ENCODE measurements at places on chromosomes 16 and 17. TPM values are rescaled to one million over a fixed set of nuclear protein-coding genes. Genes with fewer than 3 reads are reported as not detected.

Gene NUP88
- total RNA-seq: 144 TPM

Gene APOH
- total RNA-seq: not detected

Gene ALOX12
- total RNA-seq: not detected

Gene SSTR5
- not detected for total RNA-seq

Gene TEKT5
- not detected for total RNA-seq

Gene SOST
- total RNA-seq: not detected

Gene SYNRG
- total RNA-seq: 42.3 TPM

Gene WNK4
- 0.55 TPM for total RNA-seq

Gene NPIPA2
- total RNA-seq: 1.4 TPM

Gene RNU2-1
- total RNA-seq: 3,357 TPM

Gene C16orf96
- total RNA-seq: 0.11 TPM

Gene ASGR1
- 0.46 TPM for total RNA-seq

Gene KRTAP9-8
- total RNA-seq: not detected

GRCh38 chr17:76050538-76051467 is 21.5 kb downstream of the SRP68 start:
- peaks cover 55% of the 10 kb centered on the region for H3K36me3 ChIP-seq
- H3K4me3 ChIP-seq: no peak overlapping the region
- H3K27ac ChIP-seq: no peak overlapping the region
- no peaks in the 10 kb centered on the region for H3K27me3 ChIP-seq
- no peaks in the 10 kb centered on the region for H3K4me1 ChIP-seq
- no peak for DNase-seq

DNA sequence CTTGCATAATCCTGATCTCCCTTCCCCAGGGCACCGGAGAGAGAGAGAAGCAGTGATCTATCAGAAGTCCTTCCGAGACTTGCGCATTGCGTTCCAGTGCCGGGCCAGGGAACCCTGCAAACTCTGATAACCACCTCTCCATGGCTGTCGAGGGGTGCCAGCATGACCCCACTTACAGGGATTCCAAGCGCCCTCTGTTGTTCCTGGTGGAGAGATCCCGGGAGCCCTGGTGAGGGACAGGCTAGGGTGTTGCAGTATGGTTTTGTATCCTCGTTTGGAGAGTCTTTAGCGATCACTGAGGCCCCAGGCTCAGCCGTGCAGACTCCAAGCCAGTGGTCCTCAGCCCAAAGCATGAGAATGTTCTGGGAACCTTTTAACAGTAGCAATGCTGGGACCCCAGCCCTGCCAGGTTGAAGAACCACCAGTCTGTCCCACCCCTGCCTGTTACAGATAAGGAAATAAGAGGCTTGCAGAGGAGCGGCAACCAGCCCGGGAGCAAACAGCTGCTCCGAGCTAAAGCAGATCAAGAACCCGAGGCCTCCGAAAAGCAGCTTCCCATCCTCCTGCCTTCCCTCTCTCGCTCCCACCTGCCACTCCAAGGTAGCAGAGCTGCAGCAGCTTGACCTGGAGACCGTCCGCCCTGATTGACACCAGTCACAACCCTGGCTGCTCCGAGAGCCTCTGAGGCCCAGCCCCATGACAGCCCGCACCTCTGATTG is 150.3 kb upstream of the RPL38 start:
- no peak overlapping the region for H3K27ac ChIP-seq
- H3K36me3 ChIP-seq: no peaks in the 10 kb centered on the region
- H3K27me3 ChIP-seq: no peaks in the 10 kb centered on the region
- DNase-seq: no peak
- H3K4me1 ChIP-seq: no peaks in the 10 kb centered on the region

DNA sequence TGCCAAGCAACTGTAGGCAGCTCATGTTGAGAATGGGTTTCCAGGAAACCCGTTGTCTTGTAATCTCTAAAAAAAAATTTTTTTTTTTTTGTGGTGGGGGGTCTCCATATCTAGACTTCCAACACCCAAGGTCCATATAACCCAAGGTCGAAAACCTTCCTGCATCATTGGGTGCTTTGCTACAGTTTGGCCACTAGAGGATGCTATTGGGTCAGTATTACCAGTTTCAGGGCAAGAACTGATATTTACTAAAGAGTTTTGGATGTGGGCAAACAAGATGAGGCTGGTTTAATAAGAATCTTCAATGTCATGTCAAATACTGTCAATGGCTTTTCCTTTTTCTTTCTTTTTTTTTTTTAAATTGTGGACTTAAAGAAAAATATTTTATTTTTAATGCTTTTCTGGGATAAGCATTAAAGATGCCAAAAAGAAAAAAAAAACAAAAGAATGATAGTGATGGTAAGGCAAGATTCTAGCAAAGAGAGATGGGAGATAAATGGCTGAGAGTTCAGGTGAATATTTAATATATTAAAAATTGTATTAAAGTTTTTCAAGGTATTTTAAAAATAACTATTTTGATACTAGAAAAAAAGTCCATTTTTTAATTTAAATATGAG is 62.2 kb downstream of the DHRS7C start:
- no peak for DNase-seq
- no peaks in the 10 kb centered on the region for H3K36me3 ChIP-seq
- no peaks in the 10 kb centered on the region for H3K4me1 ChIP-seq
- H3K27me3 ChIP-seq: no peaks in the 10 kb centered on the region
- no peak overlapping the region for H3K27ac ChIP-seq

DNA sequence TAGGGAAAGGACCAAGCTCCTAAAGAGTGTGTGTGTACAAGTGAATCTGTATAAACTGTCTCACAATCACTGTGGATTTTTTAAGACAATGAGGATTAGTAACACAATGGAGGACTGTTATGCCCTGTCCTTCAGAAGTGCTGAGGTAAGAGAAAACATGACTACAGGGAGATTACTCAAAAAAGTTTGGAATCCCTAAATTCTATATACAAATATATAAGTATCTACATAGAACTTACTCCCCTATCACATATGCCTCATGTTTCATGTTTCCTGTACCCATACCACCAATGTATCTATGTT is 81.9 kb downstream of the STH start:
- peaks cover 31% of the 10 kb centered on the region for H3K4me1 ChIP-seq
- peaks cover 5% of the 10 kb centered on the region for H3K36me3 ChIP-seq
- no peaks in the 10 kb centered on the region for H3K27me3 ChIP-seq
- H3K4me3 ChIP-seq: no peak overlapping the region
- no peak overlapping the region for H3K27ac ChIP-seq
- DNase-seq: no peak

GRCh38 chr16:55955845-55956244 is 80.7 kb upstream of the CES5A start:
- no peak overlapping the region for H3K4me3 ChIP-seq
- H3K27me3 ChIP-seq: no peaks in the 10 kb centered on the region
- DNase-seq: no peak
- H3K36me3 ChIP-seq: no peaks in the 10 kb centered on the region
- no peak overlapping the region for H3K27ac ChIP-seq
- H3K4me1 ChIP-seq: no peaks in the 10 kb centered on the region

DNA sequence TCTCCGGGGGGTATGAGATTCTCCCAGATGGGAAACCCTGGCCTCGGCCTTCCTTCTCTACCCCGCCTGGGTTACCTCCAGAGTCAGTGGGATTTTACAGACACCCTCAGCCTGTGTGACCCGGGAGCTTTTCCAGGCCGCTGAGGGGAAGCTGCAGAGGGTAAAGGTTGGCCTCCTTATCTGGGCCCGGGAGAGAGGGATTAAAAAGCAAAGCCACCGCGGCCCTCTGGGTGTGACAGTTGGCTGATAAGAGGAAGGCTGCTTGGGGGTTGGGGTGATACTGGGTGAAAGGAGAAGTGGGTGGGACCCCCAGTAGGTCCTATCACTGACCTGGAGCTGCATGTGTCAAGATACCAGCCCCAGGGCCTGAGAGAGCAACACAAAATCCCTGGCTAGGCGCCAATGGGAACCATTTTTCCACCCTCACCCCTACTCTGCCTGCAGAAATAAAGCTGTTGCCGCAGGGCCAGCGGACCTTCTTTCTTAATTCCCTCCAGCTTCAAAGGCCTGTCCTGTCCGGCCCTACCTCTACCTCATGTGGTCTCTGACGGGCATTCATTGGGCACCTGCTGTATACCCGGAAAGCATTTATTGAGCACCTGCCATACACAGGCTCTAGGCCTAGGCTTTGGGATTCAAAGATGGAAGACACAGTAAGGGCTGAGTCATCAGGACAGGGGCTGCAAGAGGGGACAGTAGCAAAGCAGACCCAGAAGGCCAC is 77.6 kb upstream of the GSE1 start:
- H3K27me3 ChIP-seq: no peaks in the 10 kb centered on the region
- H3K4me3 ChIP-seq: no peak overlapping the region
- no peaks in the 10 kb centered on the region for H3K4me1 ChIP-seq
- no peaks in the 10 kb centered on the region for H3K36me3 ChIP-seq
- no peak for DNase-seq
- H3K27ac ChIP-seq: peak overlapping the region; percentile 87

DNA sequence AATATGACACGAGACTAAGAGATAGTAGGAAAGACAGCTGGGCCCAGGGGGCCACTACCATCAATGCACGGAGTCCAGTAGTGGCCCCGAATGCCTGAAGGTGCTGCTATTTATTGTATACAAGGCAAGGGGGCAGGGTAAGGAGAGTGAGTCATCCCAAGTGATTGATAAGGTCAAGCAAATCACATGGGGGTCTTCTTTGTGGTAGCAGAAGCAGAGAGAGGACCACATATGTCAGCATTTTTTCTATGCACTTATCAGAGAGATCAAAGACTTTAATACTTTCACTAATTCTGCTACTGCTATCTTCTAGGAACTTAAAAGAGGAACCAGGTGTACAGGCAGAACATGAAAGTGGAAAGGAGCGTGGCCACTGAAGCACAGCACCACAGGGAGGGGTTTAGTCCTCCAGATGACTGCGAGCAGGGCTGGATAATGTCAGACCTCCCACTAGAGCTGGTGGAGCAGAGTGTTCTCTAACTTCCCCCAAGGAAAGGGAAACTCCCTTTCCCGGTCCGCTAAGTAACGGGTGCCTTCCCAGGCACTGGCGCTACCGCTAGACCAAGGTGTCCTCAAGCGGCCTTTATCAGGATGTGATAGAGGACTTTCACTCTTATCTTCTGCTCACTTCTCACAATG is 26.4 kb upstream of the ARL4D start:
- no peaks in the 10 kb centered on the region for H3K36me3 ChIP-seq
- no peaks in the 10 kb centered on the region for H3K27me3 ChIP-seq

DNA sequence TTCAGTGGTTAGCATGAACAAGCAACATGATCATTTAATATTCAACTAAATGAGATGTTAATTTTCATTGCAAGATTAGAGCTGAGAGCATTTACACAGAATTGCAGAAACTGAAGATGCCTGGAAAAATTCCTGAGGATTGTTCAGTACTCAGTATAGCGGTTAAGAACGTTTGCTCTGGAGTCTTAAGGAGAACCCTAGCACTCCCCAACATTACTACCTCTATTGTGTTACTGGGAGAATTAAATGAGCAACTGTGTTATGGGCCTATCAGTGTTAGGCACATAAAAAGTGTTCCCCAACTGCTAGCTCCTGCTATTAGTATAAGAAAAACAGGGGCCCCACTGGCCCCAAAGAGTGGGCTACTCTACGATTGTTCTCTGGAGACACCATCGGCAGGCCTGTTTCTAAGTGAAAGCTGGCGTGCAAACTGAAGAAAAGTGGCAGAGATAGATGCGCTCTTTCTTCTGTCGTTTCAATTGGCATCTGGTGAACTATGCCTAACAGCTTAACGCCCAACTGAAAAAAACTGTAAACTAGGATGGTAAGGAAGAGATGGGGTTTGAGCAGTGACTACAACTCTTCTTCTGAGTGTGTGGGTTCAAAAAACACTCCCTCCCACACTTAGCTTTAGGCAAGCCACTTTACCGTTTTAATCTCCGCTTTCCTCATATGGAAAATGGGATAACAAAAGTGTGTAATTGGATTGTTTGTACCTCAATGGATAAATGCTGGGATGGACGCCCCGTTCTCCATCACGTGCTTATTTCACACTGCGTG is 1.3 kb downstream of the CDR2 start:
- peak overlapping the region; percentile 81 for H3K27ac ChIP-seq
- H3K36me3 ChIP-seq: no peaks in the 10 kb centered on the region
- H3K27me3 ChIP-seq: no peaks in the 10 kb centered on the region
- peak overlapping the region; percentile 79 for H3K4me3 ChIP-seq
- no peak for DNase-seq

- no peaks in the 10 kb centered on the region for H3K36me3 ChIP-seq
- DNase-seq: no peak
- H3K4me3 ChIP-seq: no peak overlapping the region
- H3K4me1 ChIP-seq: peaks cover 10% of the 10 kb centered on the region
- H3K27ac ChIP-seq: no peak overlapping the region
Observed at GRCh38 chr17:73705594-73705993, 61.3 kb upstream of the SDK2 start.

GRCh38 chr17:70905796-70906195 is 736.5 kb downstream of the KCNJ2 start:
- no peaks in the 10 kb centered on the region for H3K27me3 ChIP-seq
- H3K27ac ChIP-seq: no peak overlapping the region
- no peak overlapping the region for H3K4me3 ChIP-seq
- H3K36me3 ChIP-seq: no peaks in the 10 kb centered on the region
- no peaks in the 10 kb centered on the region for H3K4me1 ChIP-seq

- H3K4me1 ChIP-seq: no peaks in the 10 kb centered on the region
- no peak overlapping the region for H3K4me3 ChIP-seq
- no peak for DNase-seq
Observed at GRCh38 chr16:47715442-47716083, 254.4 kb downstream of the PHKB start.

DNA sequence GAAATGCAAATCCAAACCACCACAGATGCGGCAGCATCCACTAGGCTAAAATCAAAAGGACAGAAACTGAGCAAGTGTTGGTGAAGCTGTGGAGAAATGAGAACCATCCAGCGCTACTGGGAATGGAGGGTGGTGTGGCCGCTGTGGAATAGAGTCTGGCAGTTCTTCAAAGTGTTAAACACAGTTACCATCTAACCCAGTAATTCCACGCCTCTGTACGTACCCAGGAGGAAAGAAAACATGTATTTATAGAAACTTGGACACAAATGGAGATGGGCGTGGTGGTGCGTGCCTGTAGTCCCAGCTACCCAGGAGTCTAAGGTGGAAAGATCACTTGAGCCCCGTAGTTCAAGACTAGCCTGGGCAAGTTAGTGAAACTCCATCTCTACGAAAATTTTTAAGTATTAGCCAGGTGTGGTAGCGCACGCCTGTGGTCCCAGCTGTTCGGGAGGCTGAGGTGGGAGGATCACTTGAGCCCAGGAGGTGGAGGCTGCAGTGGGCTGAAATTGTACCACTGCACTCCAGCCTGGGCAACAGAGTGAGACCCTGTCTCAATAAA is 11.6 kb downstream of the SLC25A10 start:
- no peaks in the 10 kb centered on the region for H3K36me3 ChIP-seq
- no peak overlapping the region for H3K4me3 ChIP-seq
- DNase-seq: no peak
- no peaks in the 10 kb centered on the region for H3K27me3 ChIP-seq

GRCh38 chr16:65353183-65353582 is 231.3 kb upstream of the CDH11 start:
- no peaks in the 10 kb centered on the region for H3K27me3 ChIP-seq
- H3K4me1 ChIP-seq: no peaks in the 10 kb centered on the region
- H3K27ac ChIP-seq: no peak overlapping the region

- H3K4me1 ChIP-seq: no peaks in the 10 kb centered on the region
- H3K36me3 ChIP-seq: peaks cover 54% of the 10 kb centered on the region
- no peak overlapping the region for H3K4me3 ChIP-seq
- no peak for DNase-seq
Observed at GRCh38 chr17:28702752-28703150, 8.9 kb downstream of the PROCA1 start.

GRCh38 chr17:73369111-73369521 is 57.3 kb upstream of the CDC42EP4 start:
- H3K36me3 ChIP-seq: no peaks in the 10 kb centered on the region
- H3K27me3 ChIP-seq: no peaks in the 10 kb centered on the region
- no peaks in the 10 kb centered on the region for H3K4me1 ChIP-seq
- H3K27ac ChIP-seq: no peak overlapping the region
- no peak overlapping the region for H3K4me3 ChIP-seq

GRCh38 chr16:2671741-2672140 is 10.6 kb upstream of the KCTD5 start:
- no peak overlapping the region for H3K27ac ChIP-seq
- no peak overlapping the region for H3K4me3 ChIP-seq

GRCh38 chr16:8320131-8320530 is 270.2 kb downstream of the TMEM114 start:
- no peak overlapping the region for H3K27ac ChIP-seq

Data from CD8-positive, alpha-beta memory T cell (primary cell).